ENCODE measurements at places on chromosomes 7 and 10.

DNA sequence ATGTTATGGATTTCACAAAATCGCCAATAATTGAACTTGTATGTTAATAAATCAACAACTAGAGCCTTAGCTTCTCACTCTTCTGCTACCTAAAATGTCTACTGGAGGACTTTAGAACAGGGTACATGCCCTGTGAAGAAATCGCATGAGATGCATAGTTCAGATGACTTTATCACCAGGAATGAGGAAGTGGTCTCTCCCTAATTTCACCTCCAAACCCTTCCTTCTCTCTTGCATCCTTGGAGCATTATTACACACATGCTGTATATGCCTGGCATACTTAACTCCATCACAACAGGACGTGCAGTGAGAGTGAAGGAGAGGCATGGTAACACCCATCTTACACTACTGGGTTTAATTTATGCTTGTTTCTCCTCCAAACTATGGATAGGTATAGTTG is 27.8 kb downstream of the RHEB start:
- DNase-seq: peak; percentile 65

GRCh38 chr10:50651808-50652207 is 28.1 kb upstream of the SGMS1 start:
- DNase-seq: no peak

- no peak for DNase-seq
Measured at GRCh38 chr10:46037107-46037825, 6.8 kb upstream of the NCOA4 start.

DNA sequence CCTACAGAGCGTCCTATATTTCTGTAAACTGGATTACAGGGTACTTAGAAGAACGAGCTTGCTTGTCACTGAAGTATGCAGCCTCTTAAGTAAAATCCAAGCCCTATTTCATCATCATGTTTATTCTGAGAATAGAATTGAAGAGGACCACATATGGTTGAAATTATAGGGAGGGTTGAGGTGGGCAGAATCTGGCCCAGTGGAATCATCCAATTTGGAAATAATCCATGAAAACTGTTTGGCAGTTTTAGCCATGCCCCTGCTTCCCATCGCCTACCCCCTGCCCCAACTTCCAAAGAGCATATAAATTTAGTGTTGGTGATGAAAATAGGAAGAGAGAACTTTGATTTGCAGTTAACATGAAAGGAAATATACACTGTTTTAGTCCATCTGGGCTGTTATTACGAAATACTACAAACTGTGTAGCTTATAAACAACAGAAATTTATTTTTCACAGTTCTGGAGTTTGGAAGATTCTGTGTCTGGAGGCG is 150.4 kb downstream of the PRKG1 start:
- peak; percentile 78 for DNase-seq

- no peak for DNase-seq
Measured at GRCh38 chr7:52689912-52690311, 345.5 kb upstream of the POM121L12 start.

- no peak for DNase-seq
Measured at GRCh38 chr7:25333296-25333928, 105.1 kb upstream of the NPVF start.

GRCh38 chr10:15595260-15595659 is 124.5 kb downstream of the ITGA8 start:
- DNase-seq: no peak

DNA sequence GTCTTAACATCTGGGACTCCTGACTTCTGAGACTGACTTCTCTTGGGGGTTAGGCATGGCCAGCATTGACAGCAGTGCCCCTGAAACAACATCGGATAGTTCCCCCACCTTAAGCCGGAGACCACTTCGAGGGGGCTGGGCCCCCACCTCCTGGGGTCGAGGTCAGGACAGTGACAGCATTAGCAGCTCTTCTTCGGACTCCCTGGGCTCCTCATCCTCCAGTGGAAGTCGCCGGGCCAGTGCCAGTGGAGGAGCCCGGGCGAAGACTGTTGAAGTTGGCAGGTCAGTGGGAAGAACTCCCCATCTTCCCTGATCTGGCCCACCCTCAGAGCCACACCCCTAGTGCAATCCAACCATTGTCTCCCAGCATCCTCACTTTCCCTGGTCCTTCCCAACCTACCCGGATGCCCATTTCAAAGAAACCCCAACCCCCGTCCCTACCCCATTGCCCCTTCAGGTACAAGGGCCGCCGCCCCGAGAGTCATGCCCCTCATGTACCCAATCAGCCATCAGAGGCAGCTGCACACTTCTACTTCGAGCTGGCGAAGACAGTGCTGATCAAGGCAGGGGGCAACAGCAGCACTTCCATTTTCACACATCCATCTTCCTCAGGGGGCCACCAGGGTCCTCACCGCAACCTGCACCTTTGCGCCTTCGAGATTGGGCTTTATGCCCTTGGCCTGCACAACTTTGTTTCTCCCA is 12.1 kb downstream of the ZSWIM8 start:
- no peak for DNase-seq

- DNase-seq: no peak
Measured at GRCh38 chr10:17599089-17599488, 18.1 kb downstream of the HACD1 start.

DNA sequence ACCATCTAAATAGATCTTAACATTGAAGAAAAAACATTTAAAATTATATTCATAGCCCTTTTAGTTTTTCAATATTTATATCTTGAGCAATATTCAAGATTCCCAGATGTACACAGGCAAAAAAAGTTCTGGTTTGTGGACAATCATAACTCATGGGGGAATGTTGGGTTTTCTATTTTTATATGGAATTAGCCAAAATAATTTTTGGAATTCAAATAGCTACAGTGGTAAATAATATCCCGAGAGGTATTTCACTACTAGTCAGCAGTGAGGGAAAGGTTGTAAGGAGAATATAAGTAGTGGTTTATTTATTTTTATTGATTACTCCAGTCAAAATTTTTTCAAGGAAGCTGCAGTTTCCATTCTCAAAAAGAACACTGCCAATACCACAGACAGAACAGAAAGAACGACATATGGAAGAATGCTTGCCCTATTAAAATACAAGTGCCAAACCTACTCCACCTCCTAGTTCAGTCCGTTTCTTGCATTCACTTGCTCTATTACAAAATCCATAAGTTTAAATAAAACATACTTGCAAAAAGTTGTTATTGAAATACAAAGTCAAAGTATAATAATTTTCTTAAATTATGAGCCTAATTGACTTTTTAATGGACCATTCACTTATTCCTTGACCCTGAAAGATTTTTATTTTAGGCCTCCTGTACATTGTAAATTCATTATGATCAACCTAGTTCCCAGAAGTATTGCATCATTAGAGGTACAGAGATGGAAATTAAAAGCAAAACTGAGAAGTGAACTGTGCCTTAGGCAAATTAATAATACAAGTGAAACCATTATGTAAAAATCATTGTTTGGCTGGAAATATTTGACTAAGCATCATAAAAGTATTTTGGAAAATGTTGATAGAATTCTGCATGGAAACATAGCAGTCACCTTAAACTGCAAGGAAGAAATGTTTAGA is 533.2 kb downstream of the PARD3 start:
- no peak for DNase-seq

DNA sequence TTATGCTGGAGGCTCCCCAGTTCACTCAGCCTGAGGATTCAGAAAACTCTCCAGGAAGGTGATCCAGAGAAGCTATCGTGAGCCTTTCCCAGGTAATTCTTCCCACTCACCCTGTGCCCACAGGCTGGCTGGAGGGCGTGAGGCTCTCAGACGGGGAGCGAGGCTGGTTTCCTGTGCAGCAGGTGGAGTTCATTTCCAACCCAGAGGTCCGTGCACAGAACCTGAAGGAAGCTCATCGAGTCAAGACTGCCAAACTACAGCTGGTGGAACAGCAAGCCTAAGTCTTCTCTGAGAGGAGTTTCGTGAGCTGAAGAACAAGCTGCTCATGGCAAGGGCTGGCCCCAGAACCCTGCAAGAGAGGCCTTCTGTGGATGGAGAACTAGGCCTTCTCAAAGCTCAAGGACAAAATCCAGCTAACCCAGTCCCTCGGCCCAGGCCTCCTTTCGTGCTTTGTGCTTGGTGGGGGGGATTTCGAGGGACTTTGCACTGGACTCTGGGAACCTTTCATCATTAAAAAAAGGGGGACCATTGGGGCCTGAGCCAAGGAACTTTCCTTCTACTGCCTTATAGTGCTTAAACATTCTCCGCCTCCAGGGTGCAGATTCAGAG is 23.6 kb downstream of the NOBOX start:
- no peak for DNase-seq

DNA sequence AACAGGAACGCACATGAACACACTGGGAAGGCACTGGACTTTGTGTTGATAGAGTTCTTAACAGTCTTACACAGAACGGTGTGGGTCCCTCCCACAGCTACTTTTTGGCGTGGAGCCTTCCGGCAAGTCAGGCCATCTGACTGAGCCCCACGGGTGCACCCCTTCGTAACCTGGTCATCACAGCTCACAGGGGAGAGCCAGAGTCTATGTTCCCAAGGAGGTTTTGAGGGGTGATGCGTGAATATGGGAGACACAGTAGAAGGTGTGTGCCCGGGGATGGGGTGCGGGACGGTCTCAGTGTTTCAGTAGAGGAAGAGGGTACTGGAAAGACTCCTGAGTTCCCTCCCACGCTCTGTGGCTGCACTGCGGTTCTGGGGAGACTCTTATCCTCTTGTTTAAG is 291.7 kb downstream of the DNAJB6 start:
- DNase-seq: no peak

DNA sequence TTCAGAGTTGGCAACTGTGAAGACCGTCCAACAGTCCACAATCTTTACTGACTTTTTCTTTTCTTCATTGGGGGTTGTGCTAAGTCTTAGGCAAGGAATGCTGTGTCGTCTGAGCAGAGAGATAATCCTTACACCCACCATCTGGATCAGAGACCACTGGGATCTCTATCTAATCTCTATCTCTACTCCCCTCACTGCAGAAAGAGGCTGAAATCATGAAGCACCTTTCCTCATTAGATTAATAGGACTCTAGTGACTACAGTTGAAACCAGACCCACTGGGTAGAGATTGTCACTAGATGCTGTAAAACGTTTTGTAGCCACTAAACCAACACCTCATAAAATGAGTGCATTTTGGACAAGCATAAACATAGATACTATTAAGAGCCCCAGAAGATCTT is 387.4 kb upstream of the CELF2 start:
- no peak for DNase-seq

DNA sequence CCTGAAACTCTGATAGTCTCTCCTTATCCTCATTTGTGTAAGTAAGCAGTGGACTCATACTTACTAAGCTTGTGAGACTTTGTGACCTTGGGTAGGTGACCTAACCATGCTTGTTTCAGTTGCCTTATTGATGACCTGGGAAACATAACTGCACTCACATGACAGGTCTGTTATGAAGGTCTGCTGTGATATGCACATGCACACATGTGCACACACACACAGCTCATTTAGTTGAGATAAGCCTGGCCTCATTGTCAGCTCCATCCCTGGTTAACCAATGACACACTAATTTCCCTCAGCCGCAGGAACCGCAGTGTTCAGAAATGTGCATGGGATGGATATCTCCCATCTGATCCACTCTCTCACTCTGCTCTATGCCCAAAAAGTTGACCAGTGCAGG is 177.2 kb downstream of the GPAM start:
- DNase-seq: no peak

DNA sequence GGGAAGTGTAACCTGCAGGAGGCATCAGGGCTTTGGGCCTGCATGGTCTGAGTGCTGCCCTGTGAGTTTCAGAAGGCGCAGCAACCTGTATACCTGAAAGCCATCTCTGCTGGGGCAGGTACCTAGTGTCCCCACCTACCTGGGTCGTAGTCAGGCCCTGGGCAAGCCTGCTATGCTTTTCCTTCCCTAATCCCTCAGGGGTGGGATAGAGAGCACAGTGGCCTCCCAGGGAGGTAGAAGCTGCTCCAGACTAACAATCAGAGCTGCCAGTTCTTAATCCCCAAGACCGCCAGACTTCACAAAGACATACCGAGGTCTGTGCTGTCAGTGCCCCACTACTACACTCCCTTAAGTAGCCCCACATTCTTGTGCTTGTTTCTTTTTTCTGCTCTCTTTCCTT is 52.0 kb downstream of the PTEN start:
- DNase-seq: no peak

GRCh38 chr7:145902123-145902522 is 214.5 kb upstream of the CNTNAP2 start:
- no peak for DNase-seq

GRCh38 chr10:127344346-127344745 is 148.0 kb upstream of the INSYN2A start:
- DNase-seq: no peak

DNA sequence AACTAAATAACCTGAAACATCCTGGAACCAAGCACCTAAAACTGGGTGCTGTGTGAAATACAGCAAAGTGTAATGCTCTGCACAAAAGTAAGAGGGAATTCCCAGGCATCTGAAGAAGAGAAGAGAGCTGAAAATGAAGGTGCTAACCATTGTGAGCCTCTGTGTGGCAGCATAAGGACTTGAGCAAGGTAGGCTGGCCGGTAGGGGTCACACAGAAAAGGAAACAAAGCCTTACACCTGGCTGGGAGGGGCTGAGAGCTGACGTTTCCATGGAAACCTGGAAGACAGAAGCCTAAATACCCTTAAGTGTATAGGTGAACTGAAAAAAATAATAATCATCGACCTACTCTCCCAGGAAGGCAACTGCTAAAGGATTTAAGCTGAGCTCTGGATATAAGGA is 48.6 kb downstream of the CUL1 start:
- no peak for DNase-seq

DNA sequence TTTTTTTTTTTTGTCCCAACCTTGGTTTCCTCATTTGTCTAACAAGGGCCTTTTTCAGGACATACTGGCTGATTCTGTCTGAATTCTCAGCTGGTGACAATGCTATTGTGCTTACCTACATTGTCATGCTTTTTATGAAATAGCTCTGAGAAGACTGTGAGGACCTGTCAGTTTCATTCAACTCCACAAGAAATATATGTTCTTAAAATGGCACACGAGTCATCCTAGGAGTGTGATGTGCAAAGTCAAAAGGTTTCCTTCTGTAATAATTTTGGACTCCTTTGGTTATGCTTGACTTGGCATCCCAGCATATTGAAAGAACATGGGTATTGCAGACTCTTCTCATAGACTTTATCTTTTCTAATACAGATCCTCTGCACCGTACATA is 316.0 kb downstream of the GFRA1 start:
- no peak for DNase-seq

- no peak for DNase-seq
Measured at GRCh38 chr7:68407460-68407859, 1190.8 kb upstream of the AUTS2 start.

Data from GM04504 (cell line).